ENCODE measurements at places on chromosomes 4 and X. TPM values are rescaled to one million over a fixed set of nuclear protein-coding genes. Genes with fewer than 3 reads are reported as not detected.

GRCh38 chr4:575281-576141 lies 584 bp downstream of the TMEM271 start:
- DNase-seq = no peak

DNA sequence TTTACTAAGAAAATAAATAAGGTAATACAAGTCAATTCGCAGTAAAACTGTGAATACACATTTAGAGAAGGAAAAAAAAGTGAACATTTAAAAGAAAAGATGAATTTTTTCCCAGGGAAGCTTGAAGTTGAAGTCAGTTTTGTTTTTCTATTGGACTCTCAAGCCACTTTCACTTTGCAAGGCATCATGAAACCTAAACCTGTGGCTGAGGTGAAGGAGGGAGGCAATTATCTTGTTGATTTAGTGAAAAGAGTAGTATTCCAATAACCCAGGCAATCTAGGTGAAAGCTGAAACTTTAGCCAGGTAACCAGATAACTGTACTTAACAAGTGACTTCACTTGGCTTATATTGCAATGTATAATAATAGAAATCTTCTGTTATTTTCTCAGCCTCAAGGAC lies 138.6 kb downstream of the HDX start:
- no peak for DNase-seq

The SPARCL1 gene
- 245 TPM for total RNA-seq

- no peak for DNase-seq
Measured at GRCh38 chr4:150178161-150178560, 99.9 kb downstream of the DCLK2 start.

GRCh38 chr4:61312526-61312925 lies 112.4 kb downstream of the ADGRL3 start:
- no peak for DNase-seq

DNA sequence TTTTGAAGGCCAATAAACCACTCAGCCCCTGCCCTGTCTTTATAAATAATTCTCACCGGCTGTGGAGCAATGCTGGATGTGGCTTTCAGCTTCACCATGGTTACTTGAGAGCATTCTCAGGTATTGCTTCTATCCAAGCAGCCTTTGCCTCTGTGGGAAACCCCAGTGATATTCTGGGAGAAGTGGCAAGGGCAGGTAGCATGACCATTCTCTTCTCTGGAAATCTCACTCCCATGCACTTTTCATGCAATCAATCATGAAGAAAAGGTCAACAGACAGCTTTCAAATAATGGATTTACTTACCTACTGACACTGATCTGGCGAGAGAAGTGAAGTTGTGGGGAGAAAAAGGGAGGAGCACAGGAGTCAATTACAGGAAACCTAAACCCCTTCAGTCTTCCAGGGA lies 49.5 kb downstream of the UNC5C start:
- no peak for DNase-seq

The IL15 gene
- 2.1 TPM for total RNA-seq

The ZXDA gene
- total RNA-seq = 4.8 TPM

GRCh38 chrX:26672571-26672970 lies 456.6 kb downstream of the MAGEB5 start:
- DNase-seq = no peak

- no peak for DNase-seq
Measured at GRCh38 chr4:25884031-25884782, 21.4 kb upstream of the SEL1L3 start.

GRCh38 chr4:24650849-24651640 lies 66.7 kb upstream of the DHX15 start:
- DNase-seq = no peak

GRCh38 chrX:110284159-110284558 lies 33.7 kb downstream of the AMMECR1 start:
- no peak for DNase-seq

- no peak for DNase-seq
Measured at GRCh38 chrX:148928811-148929210, 428.4 kb downstream of the AFF2 start.

The CT45A3 gene
- not detected for total RNA-seq

GRCh38 chr4:140943486-140944198 lies 187.5 kb upstream of the TBC1D9 start:
- no peak for DNase-seq
